Dermis blood vessel endothelial cell (primary cell): ENCODE measurements at places on chromosomes 5 and 9.

- DNase-seq, result no peak
Measured at GRCh38 chr5:91484662-91485061, 101.5 kb upstream of the ARRDC3 start.

DNA sequence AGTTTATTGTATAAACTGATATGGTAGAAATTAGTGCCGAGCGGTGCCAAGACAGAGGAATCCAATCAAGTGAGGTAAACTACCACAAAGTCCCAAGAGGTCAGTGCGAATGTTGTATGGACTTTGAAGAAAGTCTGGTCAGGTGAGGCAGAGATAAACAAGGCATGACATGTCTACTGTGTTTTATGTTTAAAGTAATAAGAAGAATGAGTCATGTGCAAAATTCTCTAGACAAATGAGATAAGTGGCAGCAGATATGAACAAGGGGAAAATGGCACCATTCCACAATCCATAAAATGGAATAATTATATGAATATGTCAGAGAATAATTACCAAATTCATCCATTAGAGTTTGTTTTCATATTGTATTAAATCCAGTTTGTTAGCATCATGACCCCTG, 364.1 kb upstream of the CCNH start:
- DNase-seq, result no peak

DNA sequence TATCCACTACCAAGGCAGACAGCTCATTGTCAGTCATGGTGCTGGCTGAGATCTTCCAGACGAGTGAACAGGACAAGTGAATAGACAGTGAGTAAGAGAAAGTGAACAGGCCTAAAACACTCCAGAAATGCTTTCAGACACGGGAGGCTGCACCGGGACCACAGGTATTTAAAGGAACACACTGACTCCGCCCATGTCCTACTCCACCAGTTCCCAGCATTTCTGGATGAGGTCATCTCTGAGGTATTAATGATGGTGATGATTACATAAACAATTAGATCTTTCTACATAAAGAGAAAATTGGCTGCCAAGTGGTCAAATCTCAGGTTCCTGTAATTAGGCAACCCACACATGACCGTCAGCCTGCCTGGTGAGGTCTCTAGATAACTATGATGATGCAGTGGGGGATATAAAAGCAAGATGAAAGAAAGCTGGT, at the start of gene ACTBL2:
Gene ACTBL2, minus strand, starts transcription at position 141 of the 436 bp plus-strand sequence. Its CDS starts 104 bp downstream, at position 37.
- DNase-seq, result no peak

DNA sequence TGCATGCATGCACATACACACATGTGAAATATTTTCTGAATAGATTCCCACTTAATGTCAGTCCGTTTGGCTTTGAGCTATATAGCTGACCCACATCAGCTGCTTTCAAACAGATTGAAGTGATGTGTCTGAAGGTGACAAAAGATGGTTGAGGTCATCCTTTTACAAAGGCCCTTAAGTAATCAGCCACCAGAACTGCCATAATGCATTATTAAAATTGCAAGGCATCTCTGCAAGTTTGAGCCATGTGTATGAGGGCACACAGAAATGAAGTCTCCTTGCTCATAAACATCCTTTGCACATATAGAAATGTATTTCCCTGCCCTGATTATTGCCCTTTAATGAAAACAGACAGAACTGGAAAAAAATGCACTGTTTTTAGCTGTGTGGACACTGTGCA, 1043.0 kb upstream of the C9orf72 start:
- DNase-seq, result no peak

DNA sequence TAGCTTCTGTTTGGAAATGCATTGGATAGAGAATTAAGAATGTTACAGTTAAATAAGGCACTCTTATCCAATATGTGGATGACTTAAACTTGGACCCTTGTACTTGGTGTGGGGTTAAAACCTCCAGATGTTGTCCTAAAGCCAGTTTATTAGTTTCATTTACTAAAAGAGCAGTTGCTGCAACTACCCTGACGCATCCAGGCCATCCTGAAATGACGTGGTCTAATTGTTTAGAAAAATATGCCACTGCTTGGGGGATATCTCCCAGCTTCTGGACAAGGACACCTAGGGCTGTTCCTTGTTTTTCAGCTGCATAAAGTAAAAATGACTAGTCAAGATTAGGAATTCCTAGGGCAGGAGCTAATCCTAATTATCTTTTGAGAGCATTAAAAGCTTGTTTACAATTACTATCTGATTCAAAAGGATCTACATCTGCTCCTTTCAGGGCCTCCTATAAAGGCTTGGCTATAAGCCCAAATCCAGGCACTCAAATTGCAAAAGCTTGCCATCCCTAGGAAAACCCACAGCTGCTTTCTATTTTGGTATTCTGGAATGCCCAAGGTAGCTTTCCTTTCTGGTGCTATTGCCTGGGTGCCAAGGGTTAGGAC, 45.7 kb upstream of the SLCO4C1 start:
- DNase-seq, result no peak

- peak; percentile 87 for DNase-seq
Measured at GRCh38 chr9:76415731-76416130, 21.5 kb upstream of the RFK start.

DNA sequence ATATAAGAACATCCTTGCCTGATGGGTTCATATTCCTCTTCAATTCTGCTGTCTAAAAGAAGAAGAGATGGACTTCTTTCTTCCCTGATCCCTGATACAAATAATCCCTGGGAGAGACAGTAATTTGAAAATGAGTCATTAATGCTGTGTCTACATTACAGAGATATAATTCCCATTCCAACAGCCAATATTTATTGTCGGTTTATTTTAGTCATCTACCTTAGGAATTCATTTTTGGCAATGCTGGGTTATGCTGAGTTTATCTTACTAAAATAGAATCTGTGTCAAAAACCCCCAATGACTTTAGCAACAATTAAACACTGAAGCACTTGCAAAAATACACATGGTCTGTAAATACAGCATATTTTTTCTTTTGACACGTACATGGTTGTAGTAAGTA, 23.9 kb downstream of the ZNF474 start:
- DNase-seq, result no peak

GRCh38 chr5:176359658-176360057, 1.9 kb downstream of the KIAA1191 start:
- no peak for DNase-seq

DNA sequence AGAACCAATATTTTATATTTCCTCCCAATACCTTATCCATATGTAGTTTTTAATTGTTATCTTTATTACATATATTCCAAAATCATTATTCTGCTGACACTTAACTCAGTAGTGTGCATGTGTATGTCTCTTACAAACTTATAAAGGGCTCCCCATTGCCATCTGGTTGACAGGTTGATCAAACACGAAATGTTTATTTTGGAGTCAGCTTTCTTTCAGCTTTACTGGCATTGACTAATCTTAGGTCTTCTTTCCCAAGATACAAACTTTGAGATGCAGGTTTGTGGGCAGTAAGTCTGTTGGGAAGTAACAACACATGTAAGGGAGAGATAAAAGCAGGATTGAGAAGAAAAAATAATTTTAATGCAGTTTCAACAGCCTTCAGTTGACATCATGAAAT, 716.0 kb upstream of the CHD1 start:
- no peak for DNase-seq
